M059J (cell line): ENCODE measurements at places on chromosomes 1 and 21. TPM values are rescaled to one million over a fixed set of nuclear protein-coding genes. Genes with fewer than 3 reads are reported as not detected.

The TNFRSF1B gene
- total RNA-seq: 1.5 and 5.4 TPM in 2 replicates

The OR2G6 gene
- total RNA-seq: not detected in 2 replicates

DNA sequence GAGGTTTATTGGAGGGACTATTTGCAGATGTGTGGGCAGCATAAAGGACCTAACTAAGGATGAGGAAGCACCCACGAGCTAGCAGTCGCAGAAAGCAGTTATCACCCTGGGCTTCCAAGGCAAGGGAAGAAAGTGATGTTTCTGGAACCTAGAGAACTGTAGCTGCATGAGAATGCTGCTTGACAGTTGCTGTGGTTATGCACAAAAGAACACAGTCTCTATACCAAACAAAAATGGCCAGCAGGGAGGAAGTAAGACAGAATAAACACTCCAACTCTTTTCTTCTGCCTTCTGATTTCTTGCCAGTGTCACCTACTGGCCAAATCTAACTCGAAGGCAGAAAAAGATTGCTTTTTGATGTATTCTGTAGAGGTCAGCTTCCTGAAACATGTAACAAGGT is 190.2 kb downstream of the RASAL2 start:
- DNase-seq: no peak

DNA sequence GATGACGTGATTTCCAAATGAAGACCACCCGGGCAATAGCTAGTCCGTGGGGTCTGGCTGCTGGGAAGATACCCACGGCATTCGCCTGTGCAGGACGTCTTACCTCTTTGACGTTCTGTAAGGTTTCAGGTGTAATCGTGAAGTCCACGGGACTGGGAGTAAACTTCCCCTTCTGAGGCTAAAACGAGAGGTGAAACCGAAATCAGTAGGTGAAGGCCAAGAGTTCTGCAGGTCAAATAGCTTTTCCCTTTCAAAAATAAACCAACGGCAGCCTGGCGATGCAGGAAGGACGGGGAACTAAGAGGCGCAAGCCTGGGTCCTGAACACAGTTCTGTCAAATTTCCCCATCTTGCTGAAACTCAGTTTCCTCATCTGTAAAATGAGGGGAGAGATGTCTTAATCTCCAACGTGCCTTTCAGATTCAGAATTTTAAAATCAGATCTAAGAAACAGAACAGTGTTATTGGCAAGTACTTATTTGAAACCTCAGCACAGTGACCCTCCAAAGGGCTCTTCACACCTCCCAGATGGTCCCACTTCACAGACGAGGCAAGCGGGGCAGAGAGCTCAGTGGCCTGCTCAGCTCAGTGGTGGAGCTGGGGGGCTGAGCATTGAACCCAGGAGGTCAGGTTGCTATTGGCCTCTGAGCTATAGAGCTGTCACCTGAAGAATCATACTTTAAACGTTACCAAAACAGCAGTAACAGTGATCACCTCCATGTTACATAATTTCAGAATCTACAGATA is 34.7 kb downstream of the VPS26C start:
- no peak for DNase-seq

DNA sequence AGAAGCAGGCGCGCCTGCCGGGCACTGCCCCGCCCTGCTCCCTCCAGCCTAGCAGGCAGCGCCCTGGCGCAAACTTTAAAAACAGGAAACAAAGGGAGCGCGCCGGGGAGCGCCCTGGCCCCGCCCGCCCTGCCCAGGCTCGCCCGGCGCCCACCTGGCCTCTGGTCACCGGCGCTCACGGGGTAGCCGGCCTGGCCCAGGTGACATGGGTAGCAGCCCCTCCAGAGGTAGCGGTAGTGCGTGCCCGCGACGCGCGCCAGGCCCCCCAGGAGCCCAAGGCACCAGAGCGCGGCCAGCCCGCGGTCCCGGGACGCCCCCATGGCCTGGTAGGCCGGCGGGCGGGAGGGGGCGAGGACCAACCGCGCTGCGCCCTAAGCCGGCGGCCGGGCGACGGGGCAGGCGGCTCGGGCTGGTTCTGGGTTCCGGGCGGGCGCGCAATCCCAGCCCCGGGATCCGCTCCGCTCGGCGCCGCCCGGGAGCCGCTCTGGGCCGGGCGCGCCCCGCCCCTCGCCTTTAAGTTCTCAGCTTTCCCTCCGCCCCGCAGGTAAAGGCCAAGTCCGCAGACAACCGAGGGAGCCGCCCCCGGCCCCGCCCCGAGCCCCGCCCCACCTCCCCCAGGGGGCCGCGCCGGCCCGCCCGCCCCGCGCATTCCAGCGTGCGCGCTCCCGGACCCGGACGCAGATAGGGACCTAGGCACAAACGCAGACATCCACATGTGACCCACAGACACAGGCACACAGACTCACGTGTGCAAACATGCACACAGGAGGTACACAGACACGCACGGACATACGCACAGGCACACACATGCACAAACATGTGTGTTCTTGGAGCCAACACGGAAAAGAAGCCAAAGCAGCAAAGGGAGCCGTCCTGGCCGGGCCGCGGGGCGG is 76.7 kb downstream of the ARHGEF16 start:
- DNase-seq: peak; percentile 83

The TRIM17 gene
- total RNA-seq: not detected in 2 replicates

The TAS1R3 gene
- not detected in 2 replicates for total RNA-seq

DNA sequence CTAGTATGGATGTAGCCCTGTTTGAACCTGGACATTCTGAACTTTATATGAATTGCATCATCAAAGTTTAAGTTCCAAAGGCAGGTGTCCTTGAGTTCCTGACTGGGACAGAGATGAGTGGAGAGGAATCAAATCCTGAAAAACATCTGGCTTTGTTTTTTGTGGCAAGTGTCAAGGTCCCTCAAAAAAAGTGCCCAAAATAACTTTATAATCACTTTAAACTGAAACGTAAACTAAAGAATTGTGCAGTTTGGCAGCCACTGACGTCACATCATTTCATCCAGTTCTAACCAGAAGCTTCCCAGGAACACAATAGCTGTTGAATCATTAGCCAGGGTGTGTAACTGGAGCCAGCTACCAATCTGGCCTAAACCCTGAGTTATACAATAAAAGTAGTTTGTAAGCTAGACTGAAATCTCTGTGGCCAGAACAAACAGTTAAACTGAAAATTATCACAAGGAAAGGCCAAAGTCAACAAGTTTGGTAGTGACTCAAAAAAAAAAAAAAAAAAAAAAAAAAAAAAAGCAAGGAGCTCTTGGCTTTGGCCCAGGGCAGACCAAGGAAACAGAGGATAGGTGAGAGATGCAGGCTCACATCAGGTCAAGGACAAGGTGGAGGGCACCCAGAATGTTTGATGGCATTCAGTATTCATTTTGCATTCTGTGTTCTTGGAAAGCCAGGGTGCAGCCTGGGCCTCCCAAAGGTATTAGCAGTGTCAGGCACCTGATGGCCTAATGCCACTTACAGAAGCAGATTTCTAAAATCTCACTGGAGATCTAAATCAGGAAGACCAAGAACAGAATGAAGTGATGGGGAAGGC is 74.3 kb downstream of the TNFSF18 start:
- peak; percentile 97 for DNase-seq

DNA sequence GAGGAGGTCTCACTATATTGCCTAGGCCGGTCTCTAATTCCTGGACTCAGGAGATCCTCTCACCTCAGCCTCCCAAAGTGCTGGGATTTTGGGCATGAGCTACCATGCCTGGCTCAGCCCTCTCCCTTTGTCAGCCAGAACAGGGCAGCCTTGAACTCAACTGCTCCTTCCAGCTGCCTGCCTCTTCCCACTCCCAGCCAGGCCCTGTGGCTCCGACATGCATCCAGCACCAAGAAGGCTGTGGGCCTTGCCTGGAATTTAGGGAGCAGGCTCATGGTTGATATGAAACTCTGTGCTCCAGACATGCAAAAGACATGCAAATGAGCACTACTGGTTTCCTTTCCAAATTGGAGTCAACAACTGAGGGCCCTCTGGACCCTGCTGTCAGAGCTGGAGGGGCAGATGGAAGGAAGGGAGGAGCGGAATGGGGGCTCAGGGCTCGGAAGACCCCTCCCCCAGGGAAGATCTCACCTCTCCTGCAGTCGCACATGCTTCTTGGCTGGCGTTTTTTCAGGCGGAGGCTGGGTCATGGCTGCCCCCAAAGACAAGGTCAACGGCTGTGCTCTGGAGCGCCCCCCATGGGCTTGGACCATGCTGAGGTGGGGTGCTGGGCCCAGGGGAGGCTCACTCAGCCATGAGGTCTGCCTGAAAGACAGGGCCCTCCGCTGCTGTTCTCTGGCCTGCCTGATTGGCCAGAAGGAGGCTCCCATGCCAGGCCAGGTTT is 1.4 kb downstream of the PTPN7 start:
- DNase-seq: no peak

- peak; percentile 97 for DNase-seq
Observed at GRCh38 chr1:68384872-68385411, 64.8 kb downstream of the RPE65 start.

DNA sequence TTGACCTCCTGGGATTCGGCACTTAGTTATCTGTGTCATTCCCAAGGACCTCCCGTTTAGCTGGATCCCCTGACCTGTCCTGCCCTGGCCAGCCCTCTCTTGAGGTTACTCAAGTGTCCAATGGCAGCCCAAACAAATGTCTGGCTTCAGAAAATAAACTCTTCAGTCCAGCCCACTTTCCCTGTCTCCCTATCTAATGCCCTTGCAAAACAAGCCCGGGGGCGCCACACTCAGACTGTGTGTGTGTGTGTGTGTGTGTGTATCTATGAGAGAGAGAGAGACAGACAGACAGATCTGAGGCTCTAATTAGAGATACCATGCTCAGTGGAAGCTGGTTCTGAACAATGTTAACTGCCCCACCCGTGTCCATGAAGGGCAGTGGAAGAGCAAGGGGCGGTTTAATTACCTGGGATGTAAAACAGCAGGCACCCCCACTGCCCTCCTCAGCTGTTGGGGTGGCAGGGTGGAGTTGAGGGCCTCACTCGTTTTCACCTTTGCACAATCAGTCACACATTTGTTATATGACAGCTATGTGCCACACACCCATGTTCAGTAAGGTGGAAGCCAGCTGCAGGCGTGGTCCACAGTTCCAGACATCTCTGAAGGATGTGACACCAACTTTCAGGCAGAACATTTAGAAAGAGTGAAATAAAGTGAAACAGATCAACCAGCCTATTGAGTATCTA is 57.4 kb downstream of the B3GALT5 start:
- DNase-seq: peak; percentile 42

The PTAFR gene
- 0.07 and 0.47 TPM in 2 replicates for total RNA-seq

The MAP1LC3C gene
- total RNA-seq: not detected in 2 replicates

The TTC22 gene
- 0.15 TPM in 1 of 2 replicates, not detected in the other for total RNA-seq

DNA sequence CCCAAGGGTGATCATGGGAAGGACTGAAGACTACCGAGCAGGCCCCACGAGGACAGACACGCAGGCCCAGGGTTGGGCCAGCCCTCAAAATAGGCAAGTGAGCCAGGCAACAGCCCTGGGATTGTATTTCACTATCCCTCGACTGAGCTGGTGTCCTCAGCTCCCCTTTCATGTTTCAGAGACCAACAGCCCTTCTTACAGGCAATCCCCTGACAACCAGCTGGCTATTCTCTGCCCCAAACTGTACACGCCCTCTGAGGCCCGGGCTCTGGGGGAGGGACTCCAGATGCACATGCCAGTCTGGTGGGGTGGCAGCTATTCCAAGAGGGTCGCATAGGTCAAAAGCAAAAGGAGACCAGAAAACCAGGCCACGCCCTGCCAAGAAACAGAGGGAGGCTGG is 243.0 kb downstream of the TOMM20 start:
- no peak for DNase-seq

DNA sequence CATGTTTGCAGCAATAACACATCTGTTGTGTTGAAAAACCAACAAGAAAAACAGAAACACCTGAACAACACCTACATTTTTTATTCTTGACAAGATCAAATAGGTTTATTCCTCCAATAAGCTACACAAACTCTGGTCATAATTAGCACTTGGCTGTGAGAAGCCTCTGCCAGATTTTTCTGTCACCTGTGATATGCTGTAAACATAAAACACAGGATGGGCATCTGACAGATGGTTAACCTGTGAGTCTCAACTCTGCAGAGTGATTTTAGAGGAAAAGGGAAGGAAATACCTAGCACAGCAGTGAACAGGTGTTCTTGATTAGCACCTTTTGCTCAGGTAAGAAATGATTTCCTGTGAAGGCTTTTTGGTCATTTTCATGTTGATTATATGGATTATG is 175.4 kb upstream of the COA6 start:
- no peak for DNase-seq

The LRRC38 gene
- total RNA-seq: 0.15 and 0.37 TPM in 2 replicates

- DNase-seq: peak; percentile 73
Observed at GRCh38 chr1:203871114-203871880, 9.9 kb downstream of the SNRPE start.
